Omental fat pad (tissue), 4 donors: ENCODE measurements at places on chromosomes 3 and 15. TPM values are rescaled to one million over a fixed set of nuclear protein-coding genes. Genes with fewer than 3 reads are reported as not detected.

Gene CIDEC
- 698 TPM for total RNA-seq

Gene CDC25A
- 2.9 TPM for total RNA-seq

Gene THBS1
- total RNA-seq, result 4,169 TPM

Gene ENTPD3
- 0.84 TPM for total RNA-seq

Gene CLDN11
- total RNA-seq, result 24.6 TPM

Gene ARL8B
- 44.2 TPM for total RNA-seq

Gene KLF15
- total RNA-seq, result 73.1 TPM

Gene PRR23E
- total RNA-seq, result not detected

Gene NEK10
- 0.65 TPM for total RNA-seq

Gene TF
- total RNA-seq, result 27.3 TPM

Gene GOLGA8S
- total RNA-seq, result 0.25 TPM

Gene ZDHHC23
- 4.8 TPM for total RNA-seq

Gene OSBPL10
- total RNA-seq, result 6.3 TPM

Gene HHLA2
- total RNA-seq, result not detected

Gene PLA2G4B
- 13.6 TPM for total RNA-seq

Gene ISG20
- 32.9 TPM for total RNA-seq

Gene GOLGA6L10
- total RNA-seq, result 1.3 TPM

Gene SPATA12
- not detected for total RNA-seq

Gene ATP13A5
- not detected for total RNA-seq

Gene ONECUT1
- total RNA-seq, result 0.38 TPM

Gene SPG21
- total RNA-seq, result 88.6 TPM

Gene DPPA2
- total RNA-seq, result not detected
